Skin of body (tissue), 3 donors: ENCODE measurements at places on chromosomes 5 and 9. TPM values are rescaled to one million over a fixed set of nuclear protein-coding genes. Genes with fewer than 3 reads are reported as not detected.

The NR5A1 gene
- not detected for total RNA-seq

The F2RL2 gene
- 12.3 TPM for total RNA-seq

The SKP1 gene
- total RNA-seq, result 155 TPM

The TICAM2 gene
- total RNA-seq, result 2.2 TPM

The PARP8 gene
- 14.5 TPM for total RNA-seq

The PCA3 gene
- 0.20 TPM for total RNA-seq

The UBE2QL1 gene
- total RNA-seq, result 0.89 TPM

The EIF4EBP3 gene
- total RNA-seq, result 1.3 TPM
